ENCODE measurements at places on chromosomes 12 and 14. TPM values are rescaled to one million over a fixed set of nuclear protein-coding genes. Genes with fewer than 3 reads are reported as not detected.

The MYO1H gene
- 0.18 TPM for total RNA-seq

The GUCY2C gene
- 4.4 TPM for total RNA-seq

The CIROP gene
- not detected for total RNA-seq

The TAC3 gene
- 3.1 TPM for total RNA-seq

The SOCS4 gene
- 24.8 TPM for total RNA-seq

The ITGA7 gene
- total RNA-seq, result 47.0 TPM

The STYX gene
- 23.1 TPM for total RNA-seq

The ARMH4 gene
- total RNA-seq, result 0.16 TPM

The SSTR1 gene
- 8.5 TPM for total RNA-seq

The TMEM132D gene
- not detected for total RNA-seq

The SPX gene
- total RNA-seq, result 6.4 TPM

The GDF3 gene
- 0.41 TPM for total RNA-seq

The CD27 gene
- total RNA-seq, result not detected

DNA sequence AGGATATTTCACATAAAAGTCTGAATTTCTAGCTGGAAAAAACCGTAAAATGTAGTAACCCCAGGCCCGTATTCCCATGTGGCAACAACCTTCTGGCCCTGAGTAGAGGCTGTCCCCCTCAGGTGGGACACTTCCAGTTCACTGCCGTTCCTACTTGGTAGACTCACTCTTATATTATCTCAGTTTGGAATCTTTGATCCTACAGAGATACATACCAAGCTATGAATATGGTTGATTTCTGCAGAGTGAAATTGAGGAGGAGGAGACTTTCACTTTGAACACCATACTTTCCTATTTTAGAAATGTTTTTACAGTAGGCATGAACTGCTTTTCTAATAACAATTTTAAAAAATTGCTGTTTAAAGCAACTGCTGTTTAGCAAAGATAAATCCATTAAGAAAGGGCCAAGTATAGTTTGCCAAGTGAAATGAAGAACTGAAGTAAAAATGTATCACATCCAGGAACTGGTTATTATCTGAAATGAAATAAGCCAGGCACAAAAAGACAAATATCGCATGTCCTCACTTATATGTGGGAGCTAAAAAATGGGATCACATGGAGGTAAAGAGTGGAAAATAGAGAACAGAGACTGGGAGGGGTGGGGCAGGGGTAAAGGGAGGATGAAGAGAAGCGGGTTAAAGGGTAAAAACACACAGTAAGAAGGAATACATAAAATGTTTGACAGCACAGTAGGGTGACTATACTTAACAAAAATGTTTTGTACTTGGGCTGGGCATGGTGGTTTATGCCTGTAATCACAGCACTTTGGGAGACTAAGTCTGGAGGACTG, 92.8 kb upstream of the METAP2 start:
- no peak overlapping the region for H3K27ac ChIP-seq
- H3K4me3 ChIP-seq, result no peak overlapping the region
- H3K36me3 ChIP-seq, result no peaks in the 10 kb centered on the region
- H3K4me1 ChIP-seq, result no peaks in the 10 kb centered on the region

DNA sequence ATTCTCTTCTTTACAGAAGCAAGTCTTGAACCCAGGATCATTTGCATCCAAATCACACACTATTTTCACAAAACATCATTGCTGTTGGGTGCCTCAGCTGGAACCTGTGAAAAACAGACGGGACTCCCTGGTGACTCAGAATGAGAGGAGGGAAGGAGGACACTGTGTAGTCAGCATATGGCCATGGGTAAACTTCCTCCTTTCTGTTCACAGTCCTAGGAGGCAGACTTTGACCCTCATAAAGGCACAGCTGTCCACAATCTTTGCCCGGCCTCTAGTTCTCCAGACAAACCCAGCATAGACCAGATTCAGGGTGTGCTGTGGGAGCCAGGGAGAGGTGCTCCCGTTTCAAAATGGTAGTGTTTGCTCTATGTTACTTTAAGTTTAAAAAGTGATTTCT, 62.0 kb downstream of the DYRK2 start:
- H3K27ac ChIP-seq, result peak overlapping the region; percentile 90
- peak; percentile 79 for DNase-seq
- no peaks in the 10 kb centered on the region for H3K27me3 ChIP-seq
- H3K36me3 ChIP-seq, result no peaks in the 10 kb centered on the region

GRCh38 chr14:49703965-49704364, 11.0 kb downstream of the KLHDC1 start:
- H3K27ac ChIP-seq, result no peak overlapping the region
- no peak for DNase-seq
- H3K36me3 ChIP-seq, result no peaks in the 10 kb centered on the region
- no peak overlapping the region for H3K4me3 ChIP-seq
- H3K27me3 ChIP-seq, result no peaks in the 10 kb centered on the region

GRCh38 chr12:115470977-115471376, 787.0 kb upstream of the TBX3 start:
- H3K4me1 ChIP-seq, result peaks cover 28% of the 10 kb centered on the region
- no peaks in the 10 kb centered on the region for H3K36me3 ChIP-seq
- no peaks in the 10 kb centered on the region for H3K27me3 ChIP-seq
- H3K27ac ChIP-seq, result no peak overlapping the region

DNA sequence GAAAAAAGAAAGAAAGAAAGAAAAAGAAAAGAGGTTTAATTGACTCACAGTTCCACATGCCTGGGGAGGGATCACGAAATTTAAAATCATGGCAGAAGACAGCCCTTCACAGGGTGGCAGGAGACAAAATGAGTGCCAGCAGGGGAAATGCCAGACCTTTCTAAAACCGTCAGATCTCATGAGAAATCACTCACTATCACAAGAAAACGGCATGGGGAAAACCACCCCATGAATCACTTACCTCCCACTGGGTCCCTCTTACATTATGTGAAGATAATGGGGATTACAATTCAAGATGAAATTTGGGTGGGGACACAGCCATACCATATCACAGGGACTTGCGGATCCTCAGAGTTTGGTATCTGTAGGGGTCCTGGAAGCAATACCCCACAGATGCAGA, 16.3 kb upstream of the EGLN3 start:
- peaks cover 30% of the 10 kb centered on the region for H3K4me1 ChIP-seq
- no peak for DNase-seq
- no peaks in the 10 kb centered on the region for H3K36me3 ChIP-seq
- H3K27me3 ChIP-seq, result no peaks in the 10 kb centered on the region
- no peak overlapping the region for H3K4me3 ChIP-seq
- no peak overlapping the region for H3K27ac ChIP-seq

GRCh38 chr14:104286086-104286485, 147.7 kb downstream of the KIF26A start:
- H3K4me1 ChIP-seq, result no peaks in the 10 kb centered on the region
- DNase-seq, result no peak
- H3K27ac ChIP-seq, result no peak overlapping the region
- no peaks in the 10 kb centered on the region for H3K36me3 ChIP-seq

- H3K4me3 ChIP-seq, result no peak overlapping the region
- peak; percentile 50 for DNase-seq
- H3K36me3 ChIP-seq, result no peaks in the 10 kb centered on the region
- H3K4me1 ChIP-seq, result no peaks in the 10 kb centered on the region
- H3K27ac ChIP-seq, result no peak overlapping the region
Observed at GRCh38 chr14:47917344-47917954, 242.0 kb upstream of the MDGA2 start.

DNA sequence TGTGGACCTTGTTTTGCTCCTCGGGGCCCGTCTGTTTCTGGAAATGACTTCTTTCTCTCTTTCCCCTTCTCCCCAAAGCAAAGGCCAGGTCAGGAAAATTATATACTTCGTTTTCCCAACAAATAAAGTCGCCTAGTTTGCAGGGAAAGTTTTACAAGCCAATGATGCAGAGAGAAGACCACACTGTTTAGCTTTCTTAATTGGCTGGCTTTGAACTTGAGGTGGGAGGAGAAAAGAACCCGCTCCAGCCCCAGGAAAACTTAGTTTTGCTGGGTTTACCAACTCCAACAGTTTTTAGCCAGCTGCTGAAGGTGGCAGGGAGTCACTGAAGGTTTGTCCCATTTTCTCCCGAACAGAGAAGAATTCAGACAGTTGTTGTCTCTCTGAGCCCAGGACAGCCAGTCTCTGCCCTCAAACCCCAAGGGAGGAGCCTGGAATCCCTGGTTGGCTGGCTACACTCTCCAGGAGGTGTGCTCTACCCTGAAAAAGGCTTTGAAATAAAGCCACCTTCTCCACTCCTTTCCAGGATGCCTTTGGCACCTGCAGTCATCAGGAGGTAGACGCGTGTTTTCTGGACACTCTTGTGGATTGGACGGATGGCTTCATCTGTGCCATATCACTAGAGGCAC, 24.8 kb downstream of the BCL11B start:
- no peaks in the 10 kb centered on the region for H3K27me3 ChIP-seq
- no peaks in the 10 kb centered on the region for H3K36me3 ChIP-seq
- H3K4me3 ChIP-seq, result no peak overlapping the region
- DNase-seq, result no peak
- no peaks in the 10 kb centered on the region for H3K4me1 ChIP-seq
- H3K27ac ChIP-seq, result no peak overlapping the region

DNA sequence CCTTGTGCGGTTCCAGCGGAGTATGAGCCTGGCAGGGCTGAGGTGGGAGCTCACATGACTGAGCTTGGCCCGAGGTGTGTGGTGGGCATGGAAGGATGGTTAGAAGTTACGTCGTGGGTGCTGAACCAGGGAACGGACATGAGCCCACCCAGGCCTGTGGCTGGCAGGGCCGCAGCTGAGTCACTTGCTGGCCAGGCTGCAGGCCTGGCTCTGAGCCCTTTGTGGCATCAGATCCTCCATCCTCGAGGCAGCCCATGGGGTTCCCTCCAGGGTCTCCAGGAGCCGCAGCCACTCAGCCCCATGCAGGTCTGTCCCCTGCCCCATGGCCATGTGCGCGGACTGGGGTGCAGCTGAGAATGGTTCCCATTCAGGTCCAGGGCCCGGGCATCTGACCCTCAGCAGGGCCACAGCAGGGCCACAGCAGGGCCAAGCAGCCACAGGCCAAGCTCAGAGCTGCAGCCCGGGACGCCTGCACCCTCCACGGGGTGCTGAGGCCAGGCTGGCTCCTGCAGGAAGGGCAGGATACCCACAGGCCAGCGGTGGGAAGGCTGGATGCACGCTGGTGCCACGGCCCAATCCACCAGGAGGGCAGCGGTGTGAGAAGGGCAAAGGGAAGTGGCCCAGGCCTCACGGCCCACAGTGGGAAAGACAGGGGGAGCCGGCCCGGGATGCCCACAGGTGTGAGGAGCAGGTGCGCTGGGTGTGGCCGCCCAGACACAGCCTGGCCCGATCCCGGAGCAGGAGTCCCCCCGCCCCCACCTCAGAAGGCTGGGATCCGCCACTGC, 26.3 kb upstream of the ULK1 start:
- DNase-seq, result no peak
- H3K4me3 ChIP-seq, result no peak overlapping the region
- no peak overlapping the region for H3K27ac ChIP-seq
- no peaks in the 10 kb centered on the region for H3K36me3 ChIP-seq
- H3K4me1 ChIP-seq, result peaks cover 15% of the 10 kb centered on the region

DNA sequence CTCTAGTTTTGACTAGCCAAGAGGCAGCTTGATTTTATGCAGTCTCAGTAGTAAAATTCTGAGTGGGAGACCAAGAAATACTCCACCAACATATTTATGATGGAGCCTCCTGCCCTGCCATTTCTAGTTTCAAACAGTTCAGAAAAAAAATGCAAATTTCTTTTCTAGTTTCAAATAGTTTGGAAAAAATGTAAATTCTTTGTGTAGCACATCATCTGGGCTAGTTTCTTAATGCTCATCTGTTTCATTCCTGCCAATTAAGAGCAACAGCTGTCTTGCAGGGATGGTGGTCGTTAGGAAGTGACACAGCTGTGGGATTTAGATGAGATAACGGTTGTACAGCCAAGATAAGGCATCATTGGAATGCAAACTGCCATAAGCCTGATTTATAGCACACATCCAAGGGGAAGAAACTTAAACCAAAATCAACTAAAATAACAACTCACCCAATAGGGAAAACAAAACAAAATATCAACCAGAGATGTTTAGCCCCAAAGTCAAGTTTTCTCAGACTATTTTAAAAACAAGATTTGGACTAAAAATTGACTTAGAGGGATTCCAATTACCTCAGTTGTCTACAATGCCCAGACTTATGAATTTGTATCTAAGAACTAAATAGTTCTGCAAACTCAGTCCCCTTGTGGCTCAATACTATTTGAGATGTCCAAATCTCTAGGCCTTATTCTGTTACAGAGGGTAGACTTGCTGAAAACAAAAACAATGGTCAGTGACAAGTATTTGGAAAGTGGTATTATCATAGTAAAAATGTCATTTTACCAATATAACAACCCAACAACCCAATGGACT, 291.3 kb upstream of the ATP2B1 start:
- H3K4me1 ChIP-seq, result peaks cover 4% of the 10 kb centered on the region
- H3K36me3 ChIP-seq, result no peaks in the 10 kb centered on the region
- no peak overlapping the region for H3K27ac ChIP-seq
- H3K27me3 ChIP-seq, result no peaks in the 10 kb centered on the region
- DNase-seq, result no peak
- H3K4me3 ChIP-seq, result no peak overlapping the region

DNA sequence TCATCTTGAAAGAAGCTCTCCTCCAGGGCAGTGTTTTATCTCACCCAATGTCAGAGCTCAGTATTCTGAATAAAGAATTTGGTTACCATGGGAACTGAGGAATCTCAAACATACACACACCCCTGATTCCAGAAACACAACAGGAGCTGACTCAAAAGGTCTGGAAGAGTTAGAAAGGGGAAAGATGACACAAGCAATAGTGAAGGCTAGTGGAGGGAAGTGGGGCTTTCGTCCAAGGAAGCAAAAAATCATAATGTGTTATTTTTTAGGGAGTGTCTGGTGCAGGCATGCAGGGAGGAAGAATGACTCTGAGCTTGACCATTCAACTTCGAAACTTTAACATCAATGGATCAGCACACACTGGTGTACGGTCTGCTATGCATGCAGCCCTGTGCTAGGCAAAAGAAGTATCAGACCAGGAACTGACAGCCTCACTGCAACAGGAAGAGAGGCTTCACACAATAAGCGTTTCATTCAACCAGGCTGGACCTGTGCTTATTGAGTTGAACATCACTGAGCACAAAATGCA, 20.3 kb downstream of the HEBP1 start:
- 0 out of 2 replicates have a peak, but pooled peaks cover 2% of the 10 kb centered on the region for H3K36me3 ChIP-seq
- no peaks in the 10 kb centered on the region for H3K27me3 ChIP-seq
- H3K4me1 ChIP-seq, result peaks cover 21% of the 10 kb centered on the region
- DNase-seq, result peak; percentile 72
- no peak overlapping the region for H3K4me3 ChIP-seq
- no peak overlapping the region for H3K27ac ChIP-seq

GRCh38 chr12:101074940-101075680, 134.9 kb downstream of the SLC5A8 start:
- no peaks in the 10 kb centered on the region for H3K4me1 ChIP-seq
- no peak for DNase-seq
- no peak overlapping the region for H3K27ac ChIP-seq
- no peaks in the 10 kb centered on the region for H3K27me3 ChIP-seq

GRCh38 chr12:69269736-69270135, 30.4 kb downstream of the CPSF6 start:
- H3K4me1 ChIP-seq, result no peaks in the 10 kb centered on the region
- H3K4me3 ChIP-seq, result no peak overlapping the region
- no peaks in the 10 kb centered on the region for H3K36me3 ChIP-seq
- H3K27ac ChIP-seq, result no peak overlapping the region
- DNase-seq, result no peak

Measured in Caco-2 (cell line).